Right lobe of liver (tissue), 6 donors: ENCODE measurements at places on chromosomes 7 and 10.
A peak's percentile ranks its signal among the peaks of the same experiment; 100 is the strongest.

DNA sequence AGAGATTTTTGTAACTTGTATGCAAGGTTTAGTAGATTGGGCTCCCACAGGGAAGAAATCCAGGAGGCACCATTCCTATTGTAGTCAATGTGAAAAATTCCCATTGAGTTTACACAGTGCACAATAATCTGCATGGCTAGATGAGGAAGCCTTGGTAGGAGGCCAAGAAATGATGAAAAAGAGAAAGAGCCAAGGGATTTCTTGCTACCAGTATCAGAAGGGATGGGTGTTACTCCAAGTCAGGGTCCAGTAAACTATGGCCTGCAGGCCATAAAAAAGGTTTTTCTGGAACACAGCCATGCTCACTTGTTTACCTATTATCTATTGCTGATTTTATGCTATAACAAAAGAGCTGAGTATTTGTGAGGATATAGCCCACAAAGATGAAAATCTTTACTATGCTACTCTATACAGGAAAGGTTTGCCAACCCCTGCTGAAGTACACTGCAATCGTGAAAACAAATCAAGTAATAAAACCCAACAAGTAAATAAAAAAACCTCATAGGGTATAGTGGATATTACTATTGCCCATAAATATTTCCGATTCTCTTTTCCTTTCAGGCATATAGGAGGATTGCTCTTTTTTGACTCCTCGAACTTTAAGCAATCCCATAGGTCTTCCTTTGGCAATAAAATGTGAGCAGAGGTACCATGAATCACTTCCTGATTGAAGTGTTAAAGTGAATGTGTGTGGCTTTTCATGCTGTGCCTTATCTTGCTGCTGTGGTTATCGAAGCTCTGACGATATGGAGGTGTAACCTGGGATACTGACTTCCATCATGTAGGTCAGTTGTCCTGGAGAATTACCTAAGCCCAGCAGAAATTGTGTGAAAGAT lies 256.3 kb upstream of the MAGI2 start:
- no peaks in the 10 kb centered on the region for H3K36me3 ChIP-seq
- no peak overlapping the region for H3K4me3 ChIP-seq
- H3K4me1 ChIP-seq, result no peaks in the 10 kb centered on the region

- H3K36me3 ChIP-seq, result no peaks in the 10 kb centered on the region
- no peak overlapping the region for H3K4me3 ChIP-seq
- DNase-seq, result no peak
These were observed 187.5 kb upstream of the ADO start for GRCh38 chr10:62616885-62617590.

- no peak overlapping the region for H3K4me3 ChIP-seq
- no peaks in the 10 kb centered on the region for H3K27me3 ChIP-seq
- no peaks in the 10 kb centered on the region for H3K4me1 ChIP-seq
- H3K27ac ChIP-seq, result no peak overlapping the region
These were observed 125.6 kb downstream of the NT5C2 start for GRCh38 chr10:103067484-103067883.

- no peak overlapping the region for H3K4me3 ChIP-seq
- H3K27ac ChIP-seq, result no peak overlapping the region
- H3K36me3 ChIP-seq, result no peaks in the 10 kb centered on the region
- no peaks in the 10 kb centered on the region for H3K27me3 ChIP-seq
- DNase-seq, result no peak
- no peaks in the 10 kb centered on the region for H3K4me1 ChIP-seq
These were observed 61.4 kb upstream of the CTBP2 start for GRCh38 chr10:125221716-125222115.

DNA sequence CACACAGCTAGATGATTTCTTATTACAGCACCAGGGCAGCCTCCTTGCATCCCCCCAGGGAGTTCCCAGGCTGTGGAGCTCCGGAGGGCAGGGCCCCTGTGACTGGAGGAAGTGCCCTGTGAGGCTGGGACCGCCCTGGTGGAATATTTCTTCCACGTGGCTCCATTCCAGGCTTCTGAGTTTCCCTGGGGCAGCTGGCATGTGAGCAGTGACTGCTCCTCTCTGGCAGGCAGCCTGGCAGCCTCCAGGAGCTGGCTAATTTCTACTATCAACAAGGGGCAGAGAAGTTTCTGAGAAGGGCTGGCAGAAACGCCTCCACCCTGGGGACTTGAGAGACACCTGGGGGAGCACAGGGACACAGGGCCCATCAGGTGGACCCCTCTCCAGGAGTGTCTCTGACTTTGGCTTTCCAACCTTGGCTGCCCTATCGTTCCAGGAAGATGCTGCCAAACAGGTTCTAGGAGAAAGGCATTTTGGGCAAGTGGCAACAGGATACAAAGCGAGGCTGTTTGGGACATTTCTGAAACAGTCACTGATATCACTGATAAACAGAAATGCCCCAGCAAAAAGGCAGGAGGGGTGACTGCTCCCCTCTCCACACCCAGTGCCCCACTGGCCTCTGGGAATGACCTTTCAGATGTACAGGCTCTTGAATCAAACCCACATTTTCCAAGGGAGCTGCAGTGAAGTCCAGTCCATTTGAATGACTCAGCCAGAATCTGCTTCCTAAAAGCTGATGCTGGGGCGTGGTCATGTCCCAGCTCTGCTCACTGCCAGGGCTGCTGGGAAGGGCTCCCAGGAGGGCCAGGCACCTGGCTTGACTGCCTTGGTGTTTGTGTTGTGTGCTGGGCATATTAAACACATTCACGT lies 16.1 kb downstream of the MYOF start:
- H3K27me3 ChIP-seq, result no peaks in the 10 kb centered on the region
- H3K4me3 ChIP-seq, result no peak overlapping the region
- H3K27ac ChIP-seq, result peak overlapping the region; percentile 14
- DNase-seq, result no peak

GRCh38 chr7:112357136-112357535 lies 93.1 kb upstream of the IFRD1 start:
- H3K4me1 ChIP-seq, result peaks cover 4% of the 10 kb centered on the region
- no peaks in the 10 kb centered on the region for H3K27me3 ChIP-seq
- no peak overlapping the region for H3K4me3 ChIP-seq

DNA sequence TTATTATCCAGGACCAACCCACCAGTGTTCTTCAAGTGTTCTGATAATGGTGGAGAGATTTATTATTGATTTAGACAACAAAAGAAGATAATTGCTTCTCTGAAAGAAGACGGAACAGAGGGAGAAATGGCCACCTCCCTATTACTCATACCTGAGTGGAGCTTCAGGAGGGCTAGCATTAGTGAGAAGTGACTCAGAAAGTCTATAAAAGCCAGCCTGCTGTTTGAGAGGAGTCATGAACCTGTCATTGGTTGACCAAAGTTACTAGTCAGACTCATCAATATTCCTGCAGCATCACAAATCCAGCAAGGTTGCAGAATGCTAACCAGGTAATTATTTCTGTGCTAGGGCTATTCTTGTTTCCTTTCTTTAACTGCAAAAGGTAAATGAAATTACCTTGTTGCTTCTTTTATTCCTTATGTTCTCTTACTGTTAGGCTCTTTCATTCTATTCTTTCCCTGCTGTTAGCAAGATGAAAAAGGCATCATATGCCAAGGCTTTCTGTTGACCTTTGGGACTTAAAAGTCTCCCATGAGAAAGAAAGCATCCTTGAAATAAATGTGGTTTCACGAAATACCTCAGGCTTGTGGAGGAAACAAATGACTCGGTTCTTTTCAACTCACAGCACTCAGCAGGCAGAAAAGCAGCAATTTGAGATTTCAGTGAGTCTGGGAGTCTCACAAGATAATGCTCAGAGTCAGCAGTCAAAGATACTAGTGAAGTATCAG lies 256.4 kb upstream of the PHYHIPL start:
- DNase-seq, result no peak
- no peak overlapping the region for H3K27ac ChIP-seq
- H3K27me3 ChIP-seq, result no peaks in the 10 kb centered on the region
- H3K4me3 ChIP-seq, result no peak overlapping the region
- no peaks in the 10 kb centered on the region for H3K4me1 ChIP-seq

DNA sequence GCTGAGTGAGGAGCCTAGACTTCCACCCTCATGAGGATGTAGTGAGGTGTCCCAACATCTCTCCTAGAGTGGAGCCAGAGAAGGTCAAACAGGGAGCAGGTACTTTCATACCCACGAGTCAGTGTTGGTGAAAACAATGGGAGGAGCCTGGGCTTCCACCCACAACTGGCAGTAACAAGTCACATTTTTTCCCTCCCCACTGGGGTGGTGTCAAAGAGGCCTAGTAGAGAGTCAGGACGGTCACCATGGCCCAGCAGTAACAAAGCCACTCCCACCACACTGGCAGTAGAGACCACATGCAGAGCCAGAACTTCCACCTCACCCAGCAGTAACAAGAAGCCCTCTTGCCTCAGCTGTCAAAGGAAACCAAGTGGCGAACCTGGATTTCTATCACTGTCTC lies 280.2 kb upstream of the IMMP2L start:
- H3K36me3 ChIP-seq, result no peaks in the 10 kb centered on the region
- DNase-seq, result no peak
- no peak overlapping the region for H3K4me3 ChIP-seq

DNA sequence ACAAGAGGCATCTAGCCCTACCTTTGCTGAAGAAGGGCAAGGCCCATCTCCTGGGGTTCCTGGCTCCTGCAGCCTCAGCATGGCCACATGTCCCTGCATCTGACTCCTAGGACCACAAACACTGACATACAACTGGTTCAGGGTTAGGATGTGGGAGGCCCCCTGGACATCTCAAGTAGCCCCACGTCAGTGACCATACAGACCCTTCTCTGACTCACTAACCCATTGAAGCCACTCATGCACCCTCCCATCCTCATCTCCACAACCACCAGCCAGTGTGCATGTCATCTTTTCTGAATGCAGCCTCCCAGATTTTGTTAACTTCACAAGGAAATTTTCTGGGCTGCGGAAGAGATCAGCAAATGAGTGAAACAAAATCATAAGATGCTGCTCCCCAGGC lies 18.2 kb downstream of the TMEM176B start:
- H3K4me3 ChIP-seq, result no peak overlapping the region
- no peak overlapping the region for H3K27ac ChIP-seq
- no peak for DNase-seq
- H3K4me1 ChIP-seq, result peaks cover 87% of the 10 kb centered on the region

DNA sequence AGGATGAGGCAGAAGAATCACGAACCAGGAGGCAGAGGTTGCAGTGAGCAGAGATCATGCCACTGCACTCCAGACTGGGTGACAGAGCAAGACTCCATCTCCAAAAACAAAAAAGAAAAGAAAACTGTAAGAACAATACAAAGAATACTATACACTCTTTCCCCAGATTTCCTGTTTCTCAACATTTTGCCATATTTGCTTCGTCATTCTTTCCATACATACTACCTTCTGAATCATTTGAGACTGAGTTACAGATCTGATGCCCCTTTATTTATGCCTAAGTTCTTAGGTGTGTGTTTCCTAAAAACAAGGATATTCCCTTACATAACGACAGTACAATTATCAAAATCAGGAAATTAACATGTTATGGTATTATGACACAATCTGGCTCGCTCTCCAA lies 168.4 kb upstream of the CELF2 start:
- no peak overlapping the region for H3K4me3 ChIP-seq
- H3K4me1 ChIP-seq, result no peaks in the 10 kb centered on the region
- no peaks in the 10 kb centered on the region for H3K36me3 ChIP-seq
- no peak overlapping the region for H3K27ac ChIP-seq
- no peaks in the 10 kb centered on the region for H3K27me3 ChIP-seq

- no peak overlapping the region for H3K4me3 ChIP-seq
- peaks cover 68% of the 10 kb centered on the region for H3K27me3 ChIP-seq
These were observed 1.6 kb downstream of the DLX6 start for GRCh38 chr7:97006816-97007582.

GRCh38 chr10:58372607-58373441 lies 12.4 kb upstream of the TFAM start:
- no peak overlapping the region for H3K4me3 ChIP-seq
- H3K4me1 ChIP-seq, result no peaks in the 10 kb centered on the region
- H3K27me3 ChIP-seq, result no peaks in the 10 kb centered on the region

GRCh38 chr7:153886506-153887441 lies 165.4 kb upstream of the DPP6 start:
- H3K27me3 ChIP-seq, result peaks cover 6% of the 10 kb centered on the region
- H3K27ac ChIP-seq, result no peak overlapping the region
- H3K4me3 ChIP-seq, result no peak overlapping the region
- no peaks in the 10 kb centered on the region for H3K4me1 ChIP-seq

DNA sequence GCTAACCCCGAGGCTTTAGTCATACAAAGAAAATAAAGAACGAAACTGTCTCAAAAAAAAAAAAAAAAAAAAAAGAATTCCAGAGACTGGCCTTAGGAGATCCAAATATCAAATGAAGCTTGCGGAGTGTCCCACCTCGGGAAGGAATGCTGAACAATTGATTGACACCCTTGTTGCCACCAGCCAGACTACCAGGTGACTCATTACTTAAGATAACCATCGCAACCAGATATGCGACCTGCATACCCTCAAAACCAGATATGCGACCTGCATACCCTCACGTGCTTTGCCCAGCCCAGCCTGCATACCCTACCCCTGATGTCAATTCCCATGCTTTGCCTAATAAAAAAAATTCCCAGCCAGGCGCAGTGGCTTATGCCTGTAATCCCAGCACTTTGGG lies 2.7 kb upstream of the PRKRIP1 start:
- H3K4me1 ChIP-seq, result no peaks in the 10 kb centered on the region
- H3K27me3 ChIP-seq, result no peaks in the 10 kb centered on the region

DNA sequence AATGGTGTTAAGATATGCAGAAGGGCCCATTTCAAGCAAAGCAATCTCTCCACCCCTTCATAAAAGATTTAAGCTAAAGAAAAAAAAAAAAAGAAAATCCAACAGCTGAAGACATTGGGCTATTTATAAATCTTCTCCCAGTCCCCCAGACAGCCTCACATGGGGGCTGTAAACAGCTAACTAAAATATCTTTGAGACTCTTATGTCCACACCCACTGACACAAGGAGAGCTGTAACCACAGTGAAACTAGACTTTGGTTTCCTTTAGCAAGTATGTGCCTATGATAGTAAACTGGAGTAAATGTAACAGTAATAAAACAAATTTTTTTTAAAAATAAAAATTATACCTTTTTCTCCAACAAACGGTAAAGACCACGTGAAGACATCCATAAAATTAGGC lies 28.6 kb downstream of the PPP3CB start:
- no peak for DNase-seq
- no peak overlapping the region for H3K4me3 ChIP-seq
- peaks cover 2% of the 10 kb centered on the region for H3K36me3 ChIP-seq
- no peaks in the 10 kb centered on the region for H3K27me3 ChIP-seq
- no peak overlapping the region for H3K27ac ChIP-seq

DNA sequence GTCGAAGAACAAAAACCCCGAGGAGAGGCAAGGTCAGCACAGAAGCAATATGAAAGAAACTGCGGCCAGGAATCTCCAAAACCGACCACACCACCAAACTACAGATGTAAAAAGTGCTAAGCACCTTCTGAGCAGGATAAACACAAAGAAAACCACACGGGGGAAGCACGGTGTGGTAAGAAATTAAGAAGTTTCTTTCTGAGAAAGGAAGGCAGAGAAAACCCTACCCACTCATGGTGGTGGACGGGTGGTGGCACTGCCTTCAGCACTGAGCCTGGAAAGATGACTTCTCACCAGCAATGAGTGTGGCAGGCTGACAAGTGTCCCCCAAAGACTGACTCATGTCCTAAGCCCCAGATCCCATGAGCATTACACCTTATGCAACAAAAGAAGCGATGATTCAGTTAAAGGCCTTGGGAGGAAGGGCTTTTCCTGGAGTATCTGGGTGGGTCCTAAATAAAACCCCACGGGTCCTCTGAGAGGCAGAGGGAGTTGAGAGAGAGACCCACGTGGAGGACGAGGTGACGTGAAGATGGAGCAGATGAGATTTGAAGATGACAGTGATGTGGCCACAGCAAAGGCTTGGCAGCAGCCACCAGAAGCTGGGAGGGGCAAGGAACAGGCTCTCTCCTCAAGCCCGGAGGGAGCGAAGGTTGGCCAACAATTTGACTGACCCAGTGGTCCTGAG lies 124.9 kb downstream of the DLG5 start:
- no peaks in the 10 kb centered on the region for H3K4me1 ChIP-seq
- no peaks in the 10 kb centered on the region for H3K27me3 ChIP-seq
- H3K27ac ChIP-seq, result no peak overlapping the region
- DNase-seq, result no peak
